Anterior cingulate cortex (tissue), 58 donors: ENCODE measurements at places on chromosomes 1 and 21.

GRCh38 chr1:80274256-80274655, 1267.7 kb upstream of the ADGRL4 start:
- no peak for DNase-seq

- no peak for DNase-seq
These were observed 12.6 kb upstream of the KLF18 start for GRCh38 chr1:44154049-44154448.

GRCh38 chr21:43578677-43579303, 80.5 kb downstream of the HSF2BP start:
- DNase-seq = no peak

- no peak for DNase-seq
These were observed 538 bp downstream of the GBP2 start for GRCh38 chr1:89125240-89125912.

GRCh38 chr1:6907676-6908434, 122.6 kb downstream of the CAMTA1 start:
- no peak for DNase-seq

GRCh38 chr1:43531107-43531905, 623 bp downstream of the PTPRF start:
- DNase-seq = no peak

DNA sequence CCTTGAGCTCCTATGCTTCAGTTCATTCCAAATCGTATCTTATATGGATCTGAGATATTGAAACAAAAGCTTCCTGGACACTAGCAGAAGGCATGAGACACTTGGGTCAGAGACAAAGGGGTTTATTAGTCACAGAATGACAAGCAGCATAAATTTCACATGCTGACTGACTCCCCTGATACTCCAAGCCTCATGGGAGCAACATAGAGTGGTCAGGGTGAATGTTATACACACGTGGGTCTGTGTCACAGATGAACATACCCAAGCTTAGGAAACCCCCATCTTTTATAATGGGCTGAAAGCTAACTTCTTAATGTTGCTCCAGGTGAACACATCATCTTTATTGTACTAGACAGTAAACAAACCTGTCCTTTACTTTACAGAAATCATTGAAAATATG, 599.9 kb upstream of the RGS18 start:
- DNase-seq = no peak

DNA sequence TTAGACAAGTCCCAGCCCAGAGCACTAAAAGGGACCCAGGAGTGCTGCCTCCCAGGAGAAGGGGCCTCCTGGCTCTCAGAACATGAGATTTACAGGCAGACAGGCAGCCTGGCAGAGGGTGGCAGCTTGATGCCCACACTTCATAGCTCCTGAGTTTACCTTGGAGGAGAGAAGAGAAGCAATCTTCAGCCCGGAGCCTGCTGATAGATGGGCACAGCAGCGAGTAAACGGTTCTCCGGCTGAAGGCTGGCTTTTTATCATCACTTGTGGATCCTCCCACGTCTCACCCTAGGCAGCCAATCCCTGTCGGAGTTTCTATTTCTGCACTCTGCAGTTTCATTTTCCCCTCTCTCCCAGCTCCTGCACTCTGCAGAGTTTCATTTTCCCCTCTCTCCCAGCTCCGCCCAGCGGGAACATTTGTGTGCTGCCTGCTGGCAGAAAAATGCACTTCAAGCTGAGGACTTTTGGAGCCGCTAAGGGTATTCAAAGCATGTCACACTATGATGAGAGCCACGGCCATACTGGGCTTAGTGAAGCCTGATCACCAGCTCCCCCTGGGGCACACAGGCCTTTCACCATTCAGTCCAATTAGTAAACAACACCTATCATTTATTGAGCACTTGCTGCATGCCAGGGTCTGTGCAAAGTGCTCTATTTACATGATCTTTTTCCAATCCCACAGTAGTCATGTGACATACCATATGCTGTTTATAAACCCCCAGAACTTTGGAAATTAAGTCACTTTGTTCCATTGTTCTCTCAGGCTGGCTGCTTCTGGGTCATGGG, at the start of gene IFI6:
TSS of gene IFI6 (minus strand) at position 229 of the 786 bp plus-strand sequence. CDS start 2,878 bp downstream, outside the sequence.
- peak; percentile 68 for DNase-seq

DNA sequence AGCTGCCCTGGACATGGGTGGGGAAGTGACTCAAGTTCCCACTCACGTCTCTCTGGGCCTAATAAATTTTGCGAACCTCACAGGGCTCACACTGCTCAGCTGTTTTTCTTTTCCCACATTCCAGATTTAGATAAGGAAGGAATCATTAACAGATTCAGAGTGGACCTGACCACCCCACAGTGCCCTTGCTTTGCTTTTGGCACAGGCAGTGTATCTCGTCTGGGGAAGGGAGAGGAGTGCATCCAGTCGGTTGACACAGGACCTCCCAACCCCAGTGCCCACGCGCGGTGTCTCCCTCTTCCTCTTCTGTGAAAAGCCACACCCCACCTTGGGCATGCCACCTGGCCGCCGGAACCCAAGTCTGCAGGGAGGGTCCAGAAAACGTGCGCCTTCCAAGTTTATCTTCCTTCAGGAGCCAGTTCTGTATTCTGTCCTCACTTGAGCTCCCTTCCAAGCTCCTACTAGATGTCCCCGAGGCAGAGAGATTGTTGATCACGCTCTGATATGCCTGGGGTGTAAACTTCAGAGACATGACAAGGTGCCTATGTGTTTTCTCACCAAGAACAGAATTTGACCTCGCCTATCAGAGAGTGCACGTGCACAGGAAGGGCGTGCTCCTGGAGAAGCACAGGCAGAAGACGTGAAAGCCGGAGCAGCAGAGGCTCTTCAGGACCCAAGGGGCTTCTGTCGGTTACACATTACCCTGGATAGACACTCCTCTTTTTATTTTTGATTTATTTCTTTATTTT, 9.5 kb upstream of the SLC2A5 start:
- DNase-seq = no peak

GRCh38 chr1:110428946-110429345, 21.5 kb upstream of the LAMTOR5 start:
- no peak for DNase-seq

DNA sequence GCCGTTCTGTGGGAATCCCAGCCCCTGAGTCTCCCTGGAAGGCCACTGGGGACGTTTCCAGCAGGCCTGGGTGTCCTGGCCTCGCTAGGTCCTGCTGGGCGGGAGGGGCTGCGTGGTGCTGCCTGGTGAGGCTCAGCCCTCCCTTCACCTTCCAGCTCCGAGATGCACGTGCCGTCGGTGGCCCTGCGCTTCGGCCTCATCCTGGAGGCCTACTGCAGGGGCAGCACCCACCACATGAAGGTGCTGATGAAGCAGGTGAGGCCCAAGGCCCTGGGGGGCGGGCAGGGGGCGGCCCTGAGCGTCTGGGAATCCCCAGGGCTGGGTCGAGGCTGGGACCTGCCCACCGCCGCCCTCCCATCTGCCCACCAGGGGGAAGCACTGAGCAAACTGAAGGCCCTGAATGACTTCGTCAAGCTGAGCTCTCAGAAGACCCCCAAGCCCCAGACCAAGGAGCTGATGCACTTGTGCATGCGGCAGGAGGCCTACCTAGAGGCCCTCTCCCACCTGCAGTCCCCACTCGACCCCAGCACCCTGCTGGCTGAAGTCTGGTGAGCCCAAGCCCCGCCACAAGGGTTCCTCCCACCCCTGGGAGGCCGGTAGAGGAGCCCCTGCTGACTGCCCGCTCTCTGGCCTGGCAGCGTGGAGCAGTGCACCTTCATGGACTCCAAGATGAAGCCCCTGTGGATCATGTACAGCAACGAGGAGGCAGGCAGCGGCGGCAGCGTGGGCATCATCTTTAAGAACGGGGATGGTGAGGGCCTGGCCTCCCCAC, 70.3 kb downstream of the PIK3CD start:
- no peak for DNase-seq

DNA sequence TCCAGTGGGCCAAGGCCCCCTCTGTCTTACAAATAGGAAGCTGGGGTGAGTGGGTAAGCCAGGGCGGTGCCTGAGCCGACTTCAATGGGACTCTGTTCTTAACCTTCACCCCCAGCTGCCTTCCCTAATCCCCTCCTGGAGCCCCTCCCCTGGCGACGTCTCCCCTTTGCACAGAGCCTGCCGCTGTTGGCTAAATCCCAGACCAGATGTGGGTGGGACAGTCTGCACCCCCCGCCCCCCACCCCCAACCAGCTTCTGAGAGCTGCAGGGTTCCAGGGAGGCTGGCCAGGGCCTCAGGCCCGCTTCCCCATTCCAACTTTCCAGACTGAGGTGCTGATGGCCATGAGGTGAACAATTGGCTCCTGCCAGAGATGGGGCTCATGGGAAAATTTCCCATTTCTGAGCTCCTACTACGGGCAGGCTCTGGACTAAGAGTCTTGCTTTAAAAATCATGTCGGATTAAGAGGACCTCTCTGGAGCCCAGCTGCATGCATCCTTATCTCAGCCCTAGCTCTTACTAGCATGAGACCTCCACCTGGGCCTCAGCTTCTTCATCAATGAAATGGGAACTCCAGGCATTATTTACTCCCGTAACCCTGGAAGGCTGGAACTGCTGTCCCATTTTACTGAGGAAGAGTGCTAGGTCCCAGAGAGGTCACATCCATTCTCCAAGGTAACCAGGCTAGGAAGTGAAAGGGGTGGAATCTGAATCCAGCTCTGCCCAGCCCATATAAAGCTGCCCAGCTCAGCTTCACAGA, 6.4 kb downstream of the COL8A2 start:
- DNase-seq = no peak

DNA sequence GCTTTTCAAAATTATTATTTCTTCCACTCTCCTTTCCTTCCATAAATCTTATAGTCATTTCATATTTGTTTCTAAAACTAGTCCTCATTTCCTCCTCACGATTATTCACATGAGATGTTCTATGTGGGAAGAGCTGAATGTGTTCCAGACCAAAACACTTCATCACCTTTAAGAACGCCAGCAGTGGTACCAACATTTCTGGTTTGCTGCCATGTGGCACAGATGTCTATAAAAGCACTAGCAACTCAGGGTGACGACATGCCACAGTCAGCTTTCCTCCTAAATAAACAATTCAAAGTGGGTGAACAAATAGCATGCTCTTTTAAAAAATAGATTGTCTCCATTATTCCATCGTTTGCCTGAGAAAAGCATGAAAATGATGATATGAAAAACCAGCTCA, 1217.8 kb upstream of the ADGRL2 start:
- DNase-seq = no peak

DNA sequence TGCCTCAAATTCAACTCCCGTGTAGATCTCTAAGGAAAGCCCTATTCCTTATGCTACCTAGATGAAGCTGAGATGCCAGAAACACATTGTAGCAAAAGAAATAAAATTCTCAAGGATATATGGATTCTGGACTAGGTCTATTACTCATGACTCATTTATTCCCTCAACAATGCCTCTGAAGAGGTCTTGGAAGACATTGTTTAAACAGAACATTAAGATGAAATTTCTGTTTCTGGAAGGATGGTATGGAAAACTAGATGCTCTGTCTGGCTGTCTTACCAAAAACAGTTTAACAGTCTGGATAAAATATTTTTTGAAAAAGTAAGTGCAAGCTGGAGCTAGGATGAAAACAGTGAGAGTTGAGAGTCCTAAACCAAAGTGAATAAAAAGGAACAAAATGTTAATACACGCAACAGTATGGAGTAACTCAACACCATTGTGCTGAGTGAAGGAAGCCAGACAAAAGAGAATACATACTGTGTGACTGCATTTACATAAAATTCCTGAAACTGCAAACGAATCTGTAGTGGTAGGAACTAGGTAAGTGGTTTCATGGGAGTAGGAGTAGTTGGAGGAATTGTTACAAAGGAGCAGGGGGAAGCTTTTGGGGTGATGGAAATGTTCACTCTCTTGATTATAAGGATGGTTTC, 59.3 kb upstream of the GNG12 start:
- no peak for DNase-seq

GRCh38 chr1:108075055-108075454, 110.1 kb upstream of the VAV3 start:
- DNase-seq = no peak

DNA sequence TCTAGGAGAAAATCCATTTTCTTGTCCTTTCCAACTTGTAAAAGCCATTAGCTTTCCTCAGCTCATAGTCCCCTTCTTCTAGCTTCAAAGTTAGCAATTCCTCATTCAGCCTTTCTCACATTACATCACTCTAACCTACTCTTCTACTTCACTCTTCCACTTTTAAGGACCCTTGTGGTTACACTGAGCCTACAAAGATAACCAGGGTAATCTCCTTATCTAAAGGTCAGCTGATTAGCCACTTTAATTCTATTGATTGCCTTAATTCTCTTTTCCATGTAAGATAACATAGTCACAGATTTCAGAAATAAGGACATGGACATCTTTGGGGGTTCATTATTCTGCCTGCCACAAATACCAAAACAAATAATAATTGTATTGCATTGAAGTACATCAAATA, 8.5 kb upstream of the SPATA6 start:
- no peak for DNase-seq

DNA sequence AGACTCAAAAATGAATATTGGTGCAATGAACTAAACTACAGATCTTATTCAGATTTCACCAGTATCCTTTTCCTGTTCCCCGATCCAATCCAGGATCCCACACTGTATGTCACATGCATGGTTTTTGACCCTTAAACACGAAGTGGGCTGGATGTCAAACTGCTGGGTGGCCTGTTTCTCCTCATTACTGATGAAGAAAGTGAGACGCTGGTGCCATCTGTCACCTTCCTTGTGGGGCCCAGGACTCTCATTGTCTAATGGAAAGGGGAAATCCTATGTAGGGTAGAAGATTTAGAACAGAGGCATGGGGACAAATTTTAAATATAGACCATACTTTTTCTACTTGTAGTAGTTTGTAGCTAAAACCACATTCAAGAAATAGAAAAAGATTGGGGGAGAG, 56.2 kb downstream of the DISC1 start:
- DNase-seq = no peak

GRCh38 chr1:52153898-52154297, 12.0 kb downstream of the ZFYVE9 start:
- no peak for DNase-seq

DNA sequence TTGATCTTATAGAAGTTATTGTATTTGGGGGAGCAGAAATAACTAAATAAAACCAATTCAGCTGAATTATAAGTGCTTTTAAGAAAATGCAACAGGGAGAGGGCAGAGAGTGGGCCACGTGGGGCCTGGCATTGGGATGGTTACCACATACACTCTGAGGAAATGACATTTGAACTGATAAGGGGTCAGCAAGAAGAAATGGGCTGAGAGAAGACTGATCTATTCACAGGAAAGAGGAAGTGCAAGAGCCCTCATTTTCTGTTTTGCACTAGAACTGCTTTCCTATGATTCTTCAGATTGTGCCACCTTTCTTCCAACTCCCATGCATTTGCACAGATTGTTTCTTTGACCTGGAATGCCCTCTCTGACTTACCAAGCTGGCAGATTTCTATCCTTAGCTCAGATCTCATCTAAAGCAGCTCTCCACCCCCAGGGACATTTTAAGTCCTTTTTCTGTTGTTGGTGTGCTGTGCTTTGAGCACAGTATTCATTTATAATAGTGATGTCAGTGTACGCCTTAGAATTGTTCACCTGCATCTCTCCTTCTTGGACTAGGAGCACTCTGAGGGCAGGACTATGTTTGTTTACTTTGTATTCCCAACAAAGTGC, 115.9 kb downstream of the FGGY start:
- DNase-seq = no peak

- DNase-seq = no peak
These were observed 5.0 kb downstream of the LHX4 start for GRCh38 chr1:180235077-180235501.
